ENCODE measurements at places on chromosomes 4 and X. TPM values are rescaled to one million over a fixed set of nuclear protein-coding genes. Genes with fewer than 3 reads are reported as not detected.

ERCC6L gene
- 3.8 TPM for total RNA-seq

WDR17 gene
- 0.93 TPM for total RNA-seq

FOXP3 gene
- not detected for total RNA-seq

PLP1 gene
- not detected for total RNA-seq

EVC2 gene
- 9.2 TPM for total RNA-seq

CRLF2 gene
- not detected for total RNA-seq
